ENCODE measurements at places on chromosomes 12 and 14. TPM values are rescaled to one million over a fixed set of nuclear protein-coding genes. Genes with fewer than 3 reads are reported as not detected.

Gene HOXC11
- not detected for polyA plus RNA-seq

Gene ACVRL1
- polyA plus RNA-seq = 27.6 TPM

Gene TAS2R19
- 0.48 TPM for polyA plus RNA-seq

Gene LRIG3
- polyA plus RNA-seq = 1.8 TPM

DNA sequence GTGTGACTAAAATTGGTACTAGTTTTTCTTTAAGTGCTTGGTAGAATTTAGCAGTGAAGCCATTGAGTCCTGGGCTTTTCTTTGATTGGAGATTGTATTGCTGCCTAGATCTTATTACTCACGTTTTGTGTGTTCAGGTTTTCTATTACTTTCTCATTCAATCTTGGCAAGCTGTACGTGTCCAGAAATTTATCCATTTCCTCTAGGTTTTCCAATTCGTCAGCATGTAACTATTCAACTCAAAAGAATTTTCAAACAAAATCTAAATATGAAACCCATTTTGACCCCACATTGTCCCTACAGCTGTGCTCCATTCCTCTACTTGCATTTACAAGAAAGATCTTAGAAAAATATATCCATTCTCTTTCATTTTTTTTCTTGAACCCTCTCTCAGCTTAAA, 1613.4 kb upstream of the SEL1L start:
- no peak for DNase-seq

DNA sequence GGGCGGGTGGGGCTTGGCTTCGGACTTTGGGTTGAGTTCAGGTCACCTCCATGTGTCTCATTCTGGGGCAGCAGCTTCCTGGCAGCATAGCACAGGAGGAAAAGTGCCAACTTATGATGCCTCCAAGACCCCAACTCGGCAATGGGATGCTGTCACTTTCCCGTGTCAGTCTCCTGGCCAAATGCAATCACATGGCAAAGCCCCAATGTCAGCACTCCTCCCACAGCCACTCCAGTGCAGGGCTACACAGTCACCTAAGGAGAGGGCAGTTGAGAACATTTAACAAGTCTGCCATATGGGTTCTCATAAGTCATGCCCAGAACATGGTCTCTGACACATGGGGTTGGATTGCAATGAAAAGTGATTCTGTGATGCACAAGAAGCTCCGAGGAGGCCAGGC, 26.7 kb downstream of the ELK3 start:
- no peak for DNase-seq

DNA sequence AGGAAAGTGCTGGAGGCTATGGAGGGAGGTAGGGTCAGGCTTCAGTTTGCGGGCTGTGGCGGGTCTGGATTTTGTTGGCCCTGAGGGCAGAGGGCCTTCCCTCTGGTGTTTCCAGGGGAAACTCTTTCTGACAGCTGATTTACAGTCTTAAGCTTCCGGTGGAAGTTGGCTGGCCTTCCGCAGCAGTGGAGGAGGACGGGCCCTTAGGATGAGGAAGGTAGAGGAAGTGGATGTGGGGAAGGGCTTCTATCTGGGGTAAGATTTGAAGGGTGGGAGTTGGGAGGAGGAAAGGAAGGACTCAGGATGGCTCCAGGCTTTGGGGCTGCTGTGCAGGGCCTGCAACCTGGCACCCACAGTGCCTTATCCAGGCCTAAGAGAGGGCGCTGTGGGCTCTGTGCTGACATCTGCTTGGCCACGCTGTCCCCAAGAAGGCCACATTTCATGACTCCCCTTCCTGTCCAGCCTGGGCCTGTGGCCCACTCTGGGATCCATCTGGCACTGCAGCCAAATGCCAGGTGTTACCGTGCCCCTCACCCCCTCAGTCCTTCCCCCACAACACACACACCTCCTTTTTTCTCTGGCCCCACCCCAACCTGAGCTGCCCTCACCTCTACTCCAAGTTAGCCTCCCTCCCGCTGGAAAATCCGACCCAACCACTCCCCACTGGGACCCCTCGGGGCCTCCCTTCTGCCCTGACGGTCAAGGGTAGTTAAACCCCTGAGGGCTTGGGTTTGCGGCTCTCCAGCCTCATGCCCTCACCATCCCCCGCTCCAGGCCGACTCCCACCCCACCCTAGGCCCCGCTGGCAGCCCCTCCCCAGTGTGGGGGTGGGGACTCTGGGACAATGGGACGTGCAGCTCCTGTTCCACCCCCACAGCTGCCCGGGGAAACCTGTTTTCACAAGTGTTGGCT, 7.7 kb upstream of the PPP1R13B start:
- DNase-seq = no peak

GRCh38 chr12:87120440-87120839, 864.2 kb upstream of the MGAT4C start:
- DNase-seq = no peak

- no peak for DNase-seq
Measured at GRCh38 chr14:101113108-101113612, 209.6 kb upstream of the RTL1 start.

GRCh38 chr12:83896416-83896815, 1016.2 kb downstream of the SLC6A15 start:
- DNase-seq = no peak

GRCh38 chr14:23492618-23493272, 23.2 kb downstream of the NGDN start:
- no peak for DNase-seq

- DNase-seq = no peak
Measured at GRCh38 chr12:11969437-11970154, 101.1 kb upstream of the BCL2L14 start.

- DNase-seq = no peak
Measured at GRCh38 chr12:39958377-39958776, 147.5 kb downstream of the SLC2A13 start.

DNA sequence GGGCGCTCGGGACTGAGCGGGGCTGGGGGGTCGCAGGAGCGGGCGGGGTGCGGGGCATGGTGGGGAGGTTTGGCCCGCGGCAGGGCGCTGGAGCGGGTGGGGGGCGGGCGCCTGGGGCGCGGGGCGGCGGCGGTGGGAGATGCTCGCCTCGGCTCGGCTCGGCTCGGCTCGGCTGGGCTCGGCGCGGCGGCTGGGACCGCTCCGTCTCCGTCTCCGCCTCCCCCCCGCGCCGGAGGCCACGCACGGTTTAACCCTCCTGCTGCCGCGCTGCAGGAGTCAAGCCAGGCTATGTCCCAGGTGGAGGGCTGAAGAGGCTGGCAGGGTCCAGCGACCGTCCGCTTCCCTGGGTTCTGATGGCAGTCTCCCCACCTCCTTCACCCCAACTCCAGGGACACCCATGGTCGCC, at the start of gene PIANP:
Gene PIANP (minus strand): TSS at position 170 of the 406 bp plus-strand sequence. CDS start 2,754 bp downstream, outside the sequence.
- DNase-seq = peak; percentile 43

DNA sequence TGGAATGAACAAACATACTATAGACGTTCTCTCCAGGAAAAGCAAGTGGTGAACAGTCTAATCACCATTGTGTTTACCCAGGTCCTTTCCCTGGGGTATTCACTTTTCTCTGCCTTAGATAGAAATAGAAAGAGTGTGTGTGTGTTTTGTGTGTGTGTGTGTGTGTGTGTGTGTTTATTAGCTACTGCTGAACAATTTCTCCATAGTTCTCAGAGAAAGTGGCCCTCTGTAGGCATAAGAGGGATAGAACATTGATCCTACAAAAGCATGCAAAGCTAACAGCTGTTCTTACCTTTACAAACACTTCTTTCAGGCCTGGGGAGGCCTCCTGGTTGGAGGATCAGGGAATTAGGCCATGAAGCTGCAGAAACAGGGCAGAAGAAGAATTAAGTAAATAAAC, 665.7 kb upstream of the TBX3 start:
- DNase-seq = no peak

All from adrenal gland (tissue), 19 donors.